ENCODE measurements at places on chromosomes 16 and 17.
A peak's percentile ranks its signal among the peaks of the same experiment; 100 is the strongest.

DNA sequence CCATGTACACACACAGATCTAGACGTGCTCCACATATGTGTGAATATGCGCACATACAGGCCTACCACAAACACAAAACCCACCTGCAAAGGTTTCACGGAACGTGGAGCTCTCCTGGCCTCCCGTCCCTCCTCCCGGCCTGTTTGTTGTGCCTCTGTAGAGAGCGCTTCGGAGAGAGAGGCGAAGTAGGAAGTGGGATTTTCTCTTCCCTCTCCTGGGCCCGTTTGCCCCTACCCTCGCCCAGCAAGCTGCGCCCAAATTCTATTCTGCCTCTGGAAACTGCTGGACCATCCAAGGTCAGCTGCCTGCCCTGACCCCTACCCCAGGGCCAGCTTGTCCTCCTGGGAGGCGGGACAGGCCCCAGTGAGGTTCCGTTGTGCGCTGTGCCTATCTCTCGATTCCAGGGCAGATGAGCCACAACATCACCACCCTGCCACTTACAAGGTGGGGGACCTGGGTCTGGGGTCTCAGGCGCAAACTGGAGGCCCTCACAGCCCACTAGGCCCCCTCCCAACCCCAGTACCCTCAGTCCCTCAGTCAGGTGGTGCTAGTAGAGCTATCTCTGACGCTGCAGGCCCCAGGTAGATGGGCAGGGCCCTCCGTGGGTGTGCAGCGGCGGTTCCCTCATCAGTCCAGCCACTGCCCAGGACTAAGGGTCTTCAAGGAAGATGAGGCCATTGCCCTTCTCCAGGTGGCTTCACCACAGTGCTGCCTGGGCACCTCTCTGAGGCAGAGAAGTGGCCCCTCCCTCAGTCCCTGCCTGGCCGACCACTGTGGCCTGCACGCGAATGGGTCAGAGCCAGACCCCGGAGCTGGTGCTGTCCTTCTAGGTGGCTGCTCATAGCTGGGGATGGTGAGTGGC, 54.2 kb downstream of the BEAN1 start:
- no peak for DNase-seq

GRCh38 chr16:12229759-12230594, 253.4 kb downstream of the SNX29 start:
- peak; percentile 91 for DNase-seq

DNA sequence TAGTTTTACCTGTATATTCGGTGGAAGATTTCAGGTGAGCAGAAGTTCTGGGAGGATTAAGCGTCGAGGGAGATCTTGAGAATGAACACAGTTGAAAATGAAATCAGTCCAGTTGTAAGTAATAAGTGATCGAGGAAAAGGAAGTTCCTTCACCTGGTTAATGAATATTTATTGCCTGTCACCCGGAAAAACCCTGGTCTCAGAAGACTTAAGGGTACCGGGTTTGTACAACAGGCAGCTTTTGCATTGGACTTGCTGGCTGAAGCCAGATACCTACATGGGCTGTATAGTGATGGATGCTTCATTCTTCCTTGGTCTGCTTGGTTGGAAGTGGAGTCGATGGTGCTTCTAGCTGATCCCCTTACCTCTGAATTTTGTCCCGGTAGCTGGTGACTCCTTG, 72.7 kb downstream of the PRKCA start:
- no peak for DNase-seq

DNA sequence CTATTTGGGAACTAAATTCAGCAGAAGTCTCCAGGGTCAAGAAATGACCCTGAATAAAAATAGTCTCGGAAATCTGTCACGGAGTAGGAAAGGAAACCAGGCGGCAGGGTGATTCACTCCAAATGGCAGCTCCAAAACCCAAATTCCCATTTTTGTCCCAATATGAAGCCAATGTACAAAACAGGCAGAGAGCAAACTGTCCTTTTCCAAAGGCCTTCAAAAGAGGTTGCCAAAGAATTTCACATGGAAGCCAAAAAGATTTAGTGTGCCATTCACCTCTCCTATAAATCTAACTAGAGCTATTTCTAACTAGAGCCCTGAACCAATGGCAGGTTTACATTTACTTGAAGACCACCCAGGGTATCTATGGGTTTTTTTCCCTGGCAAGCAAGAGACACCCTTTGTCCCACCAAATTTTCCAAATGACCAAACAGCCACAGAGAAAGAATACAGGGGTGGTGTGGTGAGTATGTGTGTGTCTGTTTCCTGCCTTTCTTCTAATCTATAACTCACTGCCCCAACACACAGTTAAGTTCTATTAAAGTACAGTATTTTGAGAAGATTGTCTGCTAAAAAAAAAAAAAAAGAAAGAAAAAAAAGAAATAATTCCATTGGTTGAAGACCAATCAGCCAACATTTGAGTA, 6.8 kb downstream of the MYO1D start:
- no peak for DNase-seq

GRCh38 chr16:23519282-23519681, 9.0 kb upstream of the GGA2 start:
- DNase-seq: no peak

GRCh38 chr17:6910987-6911603, 79.6 kb upstream of the TEKT1 start:
- DNase-seq: peak; percentile 28

DNA sequence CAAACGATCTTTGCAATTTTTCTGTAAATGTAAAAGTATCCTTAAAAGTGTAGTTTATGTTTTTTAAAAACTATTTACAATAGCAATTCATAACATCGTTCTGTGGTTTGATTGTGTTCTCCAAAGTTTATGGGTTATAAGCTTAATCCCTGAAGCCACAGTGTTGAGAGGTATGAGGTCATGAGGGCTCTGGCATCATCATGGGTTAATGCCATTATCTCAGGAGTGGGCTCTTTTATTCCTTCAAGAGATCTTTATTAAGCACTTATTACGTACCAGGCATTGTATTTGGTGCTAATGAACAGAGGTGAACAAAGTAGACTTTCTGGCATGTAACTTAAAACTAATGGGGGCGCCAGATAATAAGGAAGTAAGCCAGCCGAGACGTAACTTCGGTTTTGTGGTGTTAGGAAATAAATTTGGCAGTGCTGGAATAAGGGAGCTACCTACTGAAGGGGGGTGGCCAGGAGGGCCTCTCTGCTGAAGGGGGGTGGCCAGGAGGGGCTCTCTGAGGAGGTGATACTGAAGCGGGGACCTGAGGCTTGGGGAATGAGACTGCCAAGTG, 158.1 kb downstream of the VPS53 start:
- DNase-seq: no peak

- DNase-seq: peak; percentile 95
Measured at GRCh38 chr17:76072148-76072858, at the start of gene SRP68. Gene SRP68, minus strand, starts transcription at chr17:76072517. Its CDS starts 26 bp downstream, at chr17:76072491.

- DNase-seq: peak; percentile 14
Measured at GRCh38 chr17:27651411-27652345, 20.7 kb downstream of the LGALS9 start.

DNA sequence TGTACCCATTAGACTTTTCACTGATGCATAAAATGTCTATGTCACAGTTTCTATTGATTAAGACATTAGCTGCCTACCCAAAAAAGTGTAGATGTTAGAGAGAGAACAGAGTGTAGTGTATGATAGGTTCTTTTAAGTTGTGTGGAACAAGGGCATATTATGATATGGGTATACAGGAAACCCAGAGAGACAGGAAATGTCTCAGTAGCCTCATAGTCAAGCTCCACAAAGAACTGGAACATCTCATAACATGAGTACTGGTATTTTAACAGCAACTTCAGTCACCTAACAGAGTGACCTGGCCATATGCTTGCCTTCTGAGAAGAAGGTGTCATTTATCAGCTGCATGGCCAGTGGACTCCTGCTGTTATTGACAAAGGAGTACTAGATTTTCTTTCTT, 128.1 kb downstream of the RGS9 start:
- DNase-seq: no peak

- DNase-seq: no peak
Measured at GRCh38 chr16:20114356-20114755, 40.7 kb upstream of the GPR139 start.

DNA sequence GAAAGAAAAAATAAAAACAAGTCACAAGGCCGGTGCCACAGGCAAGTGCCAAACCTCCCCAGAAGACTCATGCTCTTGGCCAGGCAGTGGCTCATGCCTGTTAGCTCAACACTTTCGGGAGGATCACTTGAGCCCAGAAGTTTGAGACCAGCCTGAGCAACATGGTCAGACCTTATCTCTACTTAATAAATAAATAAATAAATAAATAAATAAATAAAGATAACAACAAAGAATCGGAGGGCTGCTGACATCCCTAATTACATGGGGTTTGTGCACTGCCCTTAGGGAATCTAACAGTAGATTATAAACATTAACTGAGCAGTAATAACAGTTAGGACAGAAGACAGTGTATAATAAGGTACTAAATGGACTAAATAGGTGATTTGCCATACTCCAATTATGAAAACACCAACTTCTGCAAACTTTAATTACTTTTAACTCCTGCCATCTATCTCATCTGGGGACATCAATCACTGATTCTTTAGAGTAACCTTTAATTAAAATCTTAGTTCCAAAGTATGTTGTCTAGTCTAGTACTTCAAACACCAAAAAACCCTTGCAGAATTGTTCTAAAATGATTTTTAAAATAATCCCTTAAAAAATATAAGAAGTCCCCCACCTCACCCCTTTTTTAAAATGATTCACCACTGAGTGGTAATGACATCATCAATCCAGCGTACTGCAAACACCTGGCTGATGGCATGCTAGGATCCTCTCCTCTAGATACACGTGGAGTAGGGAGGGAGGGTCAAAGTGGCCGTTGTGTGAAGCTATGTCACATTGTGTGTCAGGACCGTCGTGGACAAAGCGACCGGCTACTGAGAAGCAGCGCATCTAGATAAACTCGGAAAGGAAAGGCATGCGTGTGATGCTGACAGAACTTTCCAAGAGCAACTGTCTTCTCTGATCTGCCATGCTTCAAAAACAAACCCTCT, 28.5 kb downstream of the CYTH1 start:
- no peak for DNase-seq

- DNase-seq: no peak
Measured at GRCh38 chr16:17027488-17028129, 443.2 kb downstream of the XYLT1 start.

DNA sequence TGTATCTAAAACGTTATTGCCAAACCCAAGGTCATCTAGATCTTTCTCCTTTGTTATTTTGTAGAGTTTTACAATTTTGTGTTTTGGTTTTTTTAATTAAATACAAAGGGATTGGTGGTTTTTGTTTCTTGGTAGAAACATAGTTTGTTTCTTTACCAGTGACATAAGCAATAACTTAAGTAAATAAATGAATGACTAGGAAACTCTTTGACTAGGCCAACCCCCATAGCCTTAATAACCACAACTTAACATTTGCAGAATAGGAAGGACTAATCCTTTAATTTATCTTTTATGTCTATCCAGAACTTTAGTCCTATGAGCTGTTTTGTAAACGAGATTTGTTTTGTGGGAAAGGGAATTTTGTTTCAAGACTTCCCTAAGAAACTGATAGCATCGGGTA, 162.5 kb downstream of the PRKCA start:
- no peak for DNase-seq

- DNase-seq: no peak
Measured at GRCh38 chr17:4066210-4066609, 76.6 kb downstream of the ZZEF1 start.

Measured in NCI-H345 (cell line).